ENCODE measurements at places on chromosomes 13 and 19.

GRCh38 chr13:97279913-97280312 is 57.8 kb downstream of the MBNL2 start:
- DNase-seq, result no peak

DNA sequence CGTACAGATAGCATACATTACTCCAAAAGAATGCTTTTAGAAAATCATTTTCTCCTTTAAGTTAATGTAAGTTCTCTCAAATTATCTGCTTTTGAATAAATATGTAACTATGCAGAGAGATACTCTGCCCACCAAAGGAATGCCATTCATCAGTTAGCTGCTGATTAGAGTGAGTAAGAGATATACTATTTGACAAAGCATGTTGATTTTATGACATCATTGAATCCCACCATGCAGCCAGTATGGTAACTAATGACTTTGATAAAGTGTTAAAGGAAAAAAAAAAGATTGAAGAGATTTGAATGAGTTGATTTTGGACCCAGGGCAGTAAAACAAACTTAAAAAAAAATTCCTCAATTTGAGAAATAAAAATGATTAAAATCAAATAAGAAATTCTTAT is 521.5 kb downstream of the SLITRK6 start:
- no peak for DNase-seq

DNA sequence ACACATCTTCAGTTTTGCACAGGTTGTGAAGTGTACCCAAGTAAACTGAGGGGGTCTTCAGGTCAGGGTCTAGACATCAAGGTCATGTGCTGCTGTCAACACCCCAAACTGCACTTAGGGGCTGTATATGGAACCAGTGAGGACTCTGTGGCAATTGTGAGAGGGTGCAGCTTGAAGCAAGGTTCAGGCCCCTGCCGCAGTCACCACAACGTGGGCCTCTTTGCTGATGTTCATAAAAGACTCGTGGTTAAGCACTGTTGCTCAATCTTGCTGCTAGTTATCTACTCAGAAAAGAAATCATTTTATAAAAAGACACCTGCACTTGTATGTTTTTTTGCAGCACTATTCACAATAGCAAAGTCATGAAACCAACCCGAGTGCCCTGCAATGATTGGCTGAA is 907.4 kb downstream of the UQCRFS1 start:
- DNase-seq, result no peak

- DNase-seq, result no peak
These were observed 4.8 kb upstream of the DGKH start for GRCh38 chr13:42043676-42044075.

GRCh38 chr19:47509973-47510372 is 4.9 kb downstream of the NAPA start:
- DNase-seq, result no peak
